ENCODE measurements at places on chromosomes 3 and 15.

DNA sequence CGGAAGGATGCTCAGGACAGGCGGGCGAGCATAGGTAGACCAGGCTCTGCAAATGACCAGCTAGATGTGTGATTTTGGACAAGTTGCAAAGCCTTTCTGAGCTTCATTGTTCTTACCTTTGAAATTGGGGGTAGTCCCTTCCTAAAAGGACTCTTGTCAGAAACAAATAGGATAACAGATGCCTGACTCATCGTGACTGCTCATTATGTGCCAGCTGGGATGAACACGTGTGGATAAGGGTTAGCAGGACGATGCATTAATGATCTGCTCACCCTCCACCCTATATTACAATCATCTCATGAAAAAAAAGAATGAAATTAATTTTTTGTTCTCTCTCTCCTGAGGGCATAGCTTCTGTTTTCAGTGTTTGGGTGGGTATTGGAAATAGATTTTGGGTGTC lies 223.4 kb downstream of the NR2F2 start:
- DNase-seq = no peak

DNA sequence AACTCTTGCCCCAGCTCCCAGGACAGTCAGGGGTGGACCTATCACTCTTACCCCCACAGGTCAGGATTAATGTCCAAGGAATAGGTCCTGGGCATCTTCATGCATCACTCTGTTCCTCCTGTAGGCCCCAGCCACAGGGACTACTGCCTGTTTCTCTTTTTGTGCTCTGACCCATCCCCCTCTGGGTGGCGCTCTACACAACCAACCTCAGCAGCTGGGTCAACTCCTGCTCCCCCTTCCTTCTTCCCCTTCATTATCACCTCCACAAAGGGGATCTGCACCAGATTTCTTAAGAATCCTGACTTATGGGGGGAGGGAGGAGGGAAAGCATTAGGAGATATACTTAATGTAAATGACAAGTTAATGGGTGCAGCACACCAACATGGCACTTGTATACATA lies 12.2 kb upstream of the TRANK1 start:
- no peak for DNase-seq

DNA sequence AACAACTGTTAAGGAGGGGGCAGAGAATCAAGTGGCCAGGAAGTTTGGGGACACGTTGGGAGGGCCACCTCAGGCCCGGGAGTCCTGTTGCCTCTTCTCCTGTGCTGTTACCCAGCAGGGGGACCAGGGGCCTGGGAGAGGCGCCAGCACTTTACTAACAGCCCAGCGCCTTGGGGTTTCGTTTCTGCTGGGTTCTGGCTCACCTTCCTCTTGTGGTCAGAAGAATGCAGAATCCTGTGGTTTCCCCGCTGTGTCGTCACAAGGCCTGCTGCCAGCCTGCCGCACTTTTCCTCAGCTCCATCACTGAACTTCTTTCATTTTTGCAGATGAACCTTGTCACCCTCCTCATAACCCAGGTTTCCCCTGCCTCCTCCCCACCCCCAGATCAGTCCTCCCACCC lies 67.7 kb downstream of the SLC30A4 start:
- no peak for DNase-seq

DNA sequence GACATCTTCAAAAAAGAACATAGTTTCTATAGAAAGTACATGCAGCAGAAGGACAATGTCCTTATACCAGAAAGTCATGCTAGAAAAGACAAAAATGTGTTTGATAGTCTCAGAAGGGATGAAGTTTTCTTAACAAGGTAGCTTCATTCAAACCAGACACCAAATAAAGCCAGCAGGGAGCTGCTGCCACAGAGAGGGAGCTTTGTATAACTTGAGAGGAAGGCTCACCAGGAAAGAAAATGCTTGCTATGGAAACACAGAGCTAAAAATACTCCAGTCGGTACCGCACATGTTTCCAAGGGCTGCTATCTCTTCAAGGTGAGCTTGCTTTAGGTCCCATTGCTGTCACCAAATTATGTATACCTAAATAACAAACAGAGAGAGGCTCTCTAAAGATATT lies 1074.8 kb upstream of the ALCAM start:
- DNase-seq = no peak

DNA sequence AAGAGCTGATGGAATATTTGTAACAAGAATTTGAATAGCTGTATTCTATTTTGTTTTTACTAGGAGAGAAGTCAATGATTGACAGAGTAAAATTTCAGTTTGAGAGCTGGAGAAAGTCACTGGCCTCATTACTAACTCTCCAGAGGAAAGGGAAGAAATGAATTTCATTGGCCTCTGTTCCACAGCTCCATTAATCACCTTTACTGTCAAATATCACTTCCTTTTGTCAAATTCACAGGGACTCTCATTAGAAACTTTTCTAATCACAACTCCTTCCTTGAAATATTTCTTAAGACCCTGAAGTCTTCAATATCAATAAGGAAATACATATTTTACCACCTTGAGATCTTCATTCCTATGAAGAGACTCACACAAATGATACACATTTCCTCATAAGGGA lies 379.9 kb upstream of the RASGRP1 start:
- DNase-seq = no peak

DNA sequence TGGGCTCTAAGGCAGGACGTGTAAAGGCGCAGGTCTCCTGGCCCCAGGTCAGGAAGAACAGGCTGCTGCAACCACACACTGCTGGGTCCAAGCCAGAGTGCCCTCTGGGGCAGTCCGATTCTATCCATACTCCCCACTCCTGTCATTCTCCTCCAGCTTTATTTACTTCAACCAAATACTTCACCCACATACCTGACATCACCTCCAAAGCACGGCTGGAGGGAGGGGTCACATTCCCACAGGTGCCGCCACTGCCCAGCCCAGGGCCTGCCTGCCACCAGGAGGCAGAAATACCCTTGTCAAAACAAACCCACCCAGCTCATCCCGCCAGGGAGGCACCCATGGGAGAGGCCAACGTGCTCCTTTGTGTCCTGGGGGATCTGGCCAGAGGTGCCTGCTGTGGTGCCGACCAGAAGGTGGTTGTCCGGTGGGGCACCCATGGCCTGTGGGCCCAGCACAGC lies 100.4 kb downstream of the DAPK2 start:
- DNase-seq = no peak

DNA sequence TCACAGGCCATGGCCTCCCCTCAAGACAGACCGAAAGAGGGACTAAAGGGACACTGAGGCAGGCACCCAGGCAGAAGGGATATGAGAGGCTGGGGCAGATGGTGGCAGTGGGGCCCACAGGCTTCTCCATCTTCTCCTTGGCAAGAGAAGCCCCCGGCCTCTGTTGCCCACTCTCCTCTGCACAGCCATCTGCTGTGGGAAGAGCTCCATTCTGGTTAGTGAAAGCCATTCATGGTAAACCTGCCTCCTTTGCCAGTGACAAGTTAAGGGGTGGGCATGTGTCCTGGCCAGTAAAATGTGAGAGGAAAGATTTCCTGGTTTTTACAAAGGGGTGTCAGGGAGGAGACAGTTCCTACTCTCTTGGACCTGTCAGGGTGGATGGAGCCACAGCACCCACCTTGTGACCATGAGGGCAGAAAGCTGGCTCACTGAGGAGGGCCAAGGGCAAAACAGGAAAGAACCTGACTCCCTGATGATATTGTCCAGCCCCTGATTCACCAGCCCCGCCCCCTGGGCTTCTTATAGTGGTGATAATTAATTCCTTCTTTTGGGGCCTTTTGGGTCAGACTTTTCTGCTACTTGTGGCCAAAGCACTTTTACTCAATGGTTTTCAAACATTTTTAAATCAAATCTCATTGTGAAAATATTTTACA lies 130.4 kb upstream of the SMAD3 start:
- no peak for DNase-seq

DNA sequence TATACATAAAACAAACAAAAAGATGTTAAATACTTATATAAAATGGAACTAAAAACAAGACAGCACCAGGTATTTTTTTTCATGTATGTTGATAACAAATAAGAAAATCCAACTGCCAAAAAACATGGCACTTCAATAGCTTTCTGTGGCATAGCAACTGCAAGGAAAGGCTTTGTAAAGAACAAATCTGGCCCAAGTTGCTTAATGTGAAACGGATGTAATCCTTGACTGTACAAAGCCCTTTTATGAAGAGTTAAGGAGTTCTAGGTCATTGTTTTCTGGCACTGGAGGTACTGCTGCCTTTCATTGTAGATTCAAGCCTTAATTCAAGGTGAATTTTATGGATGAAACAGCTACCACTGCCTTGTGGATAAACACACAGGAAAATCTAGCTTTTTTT lies 68.8 kb upstream of the SLC12A8 start:
- DNase-seq = no peak

GRCh38 chr3:27093771-27094170 lies 275.4 kb downstream of the NEK10 start:
- DNase-seq = no peak

GRCh38 chr15:78830514-78831228 lies 19.4 kb upstream of the ADAMTS7 start:
- no peak for DNase-seq

DNA sequence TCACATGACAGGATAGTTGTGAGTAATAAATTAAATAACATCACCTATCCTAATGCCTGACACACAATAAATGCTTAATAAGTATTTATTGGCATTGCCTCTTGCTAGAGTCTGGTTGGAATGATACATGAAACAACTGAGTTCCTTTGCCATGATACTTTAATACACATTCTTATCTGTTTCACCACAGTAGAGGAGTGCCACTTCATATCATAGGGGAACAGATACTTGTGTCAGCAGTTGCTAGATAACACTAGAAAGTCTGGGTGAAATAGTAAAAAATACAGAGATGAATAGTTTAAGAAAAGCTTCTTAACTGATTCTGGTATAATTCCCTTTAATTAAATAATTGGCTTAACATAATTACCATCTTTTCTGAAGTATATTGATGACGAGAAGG lies 380.0 kb upstream of the GOLIM4 start:
- DNase-seq = no peak

- no peak for DNase-seq
These were observed 69.1 kb downstream of the MAGEF1 start for GRCh38 chr3:184642631-184643285.

- DNase-seq = no peak
These were observed 447.8 kb downstream of the MECOM start for GRCh38 chr3:169215461-169216352.

- DNase-seq = no peak
These were observed 184.4 kb upstream of the LPP start for GRCh38 chr3:187969581-187969950.

DNA sequence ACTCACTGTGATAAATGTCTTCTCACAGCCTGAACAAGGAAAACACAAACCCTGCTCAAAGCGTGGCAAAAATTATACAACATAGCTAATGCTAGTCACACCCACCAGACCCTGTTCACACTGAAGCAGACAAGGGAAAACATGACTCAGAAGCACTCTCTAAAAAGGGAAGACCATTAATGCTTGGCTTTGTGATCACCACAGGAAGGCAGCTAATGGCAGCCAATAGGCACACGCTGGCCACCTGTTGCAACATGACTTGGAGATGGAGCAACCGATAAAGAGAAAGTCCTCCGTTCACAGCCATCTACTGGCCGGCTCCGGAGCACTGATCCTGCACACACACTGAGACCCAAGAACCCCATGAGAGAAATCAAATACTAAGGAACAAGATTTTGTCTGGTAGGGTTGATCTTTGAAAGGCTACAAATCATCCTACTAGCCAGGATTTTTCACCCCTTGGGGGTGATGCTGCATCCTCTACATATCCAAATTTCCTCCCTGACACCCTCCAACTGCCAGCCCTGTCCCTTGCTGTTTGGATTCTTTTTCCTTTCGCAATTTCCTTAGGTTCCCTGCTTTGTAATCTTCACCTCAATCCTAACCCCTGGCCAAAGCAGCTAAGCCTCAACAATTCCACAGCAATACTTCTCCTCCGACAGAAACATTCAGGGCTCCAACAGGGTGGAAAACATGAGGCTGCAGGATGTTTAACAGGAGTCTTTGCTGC lies 3.2 kb downstream of the ZXDC start:
- DNase-seq = no peak

DNA sequence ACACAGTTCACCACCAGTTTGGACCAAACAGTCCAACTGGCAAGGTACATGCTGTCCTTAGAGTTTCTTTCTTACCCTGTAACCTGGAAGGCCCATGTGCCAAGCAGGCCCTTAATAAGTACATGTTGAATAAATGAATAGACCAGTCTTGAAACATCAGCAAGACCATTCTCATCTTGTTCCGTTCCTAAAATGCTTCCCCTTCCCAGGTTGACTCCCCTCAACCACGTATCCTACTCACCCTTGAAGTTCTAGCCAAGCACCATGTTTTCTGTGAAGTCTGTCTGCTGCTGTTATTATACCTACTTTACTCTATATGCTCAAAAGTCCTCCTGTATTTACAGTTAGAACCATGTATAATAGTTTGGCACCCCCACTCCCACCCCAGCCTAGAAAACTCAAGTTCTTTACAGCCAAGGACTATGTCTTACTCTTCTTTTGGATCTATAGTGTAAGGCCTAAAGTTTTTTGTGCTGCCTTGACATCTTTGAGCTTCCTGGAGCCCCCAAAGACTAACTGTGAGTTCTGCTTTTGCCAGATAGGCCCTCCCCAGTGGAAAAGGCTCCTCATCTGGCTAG lies 49.2 kb upstream of the SSR3 start:
- DNase-seq = no peak

DNA sequence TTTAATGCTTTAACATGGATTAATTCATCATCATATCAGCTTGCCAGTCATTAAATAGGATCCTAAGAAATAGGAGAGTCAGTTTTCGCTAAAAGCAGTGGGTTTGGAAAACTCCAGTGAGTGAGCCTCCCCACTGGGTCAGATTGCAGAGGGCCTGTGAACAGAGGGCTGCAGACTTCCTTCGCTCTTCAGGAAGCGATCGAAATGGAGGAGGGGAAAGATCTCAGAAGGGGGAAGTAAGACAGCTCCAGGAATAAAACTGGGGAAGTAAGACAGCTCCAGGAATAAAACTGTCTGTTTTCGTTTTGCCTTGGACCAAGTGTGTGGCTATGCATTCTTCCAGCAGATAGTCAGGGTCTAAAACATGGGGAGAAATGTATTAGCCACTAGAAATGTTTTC lies 124.8 kb upstream of the C15orf61 start:
- no peak for DNase-seq

GRCh38 chr3:143188881-143189280 lies 69.3 kb downstream of the CHST2 start:
- DNase-seq = no peak

GRCh38 chr15:100457201-100457600 lies 71.5 kb downstream of the CERS3 start:
- no peak for DNase-seq

GRCh38 chr3:134651347-134652041 lies 672 bp upstream of the KY start:
- peak; percentile 31 for DNase-seq
